MCF 10A (cell line): ENCODE measurements at places on chromosomes 1 and 21. TPM values are rescaled to one million over a fixed set of nuclear protein-coding genes. Genes with fewer than 3 reads are reported as not detected.

DNA sequence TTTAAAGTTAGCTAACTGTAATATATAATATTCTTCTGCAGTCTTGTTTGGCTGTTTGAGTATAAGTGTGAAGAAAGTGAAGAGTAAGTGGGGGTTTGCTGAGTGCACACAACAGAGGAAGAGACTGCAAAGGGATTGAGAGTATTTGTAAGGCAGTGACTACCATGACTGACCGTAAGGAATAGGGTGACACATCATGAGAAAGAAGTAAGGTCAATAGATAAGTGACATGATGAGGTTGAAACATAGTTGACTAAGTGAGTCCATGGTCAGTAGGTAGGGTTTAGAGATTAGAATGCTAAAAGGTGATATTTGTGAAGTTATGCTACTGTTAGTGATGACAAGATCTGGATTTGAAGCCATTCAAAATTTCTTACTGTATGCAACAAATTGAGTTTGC lies 27.7 kb downstream of the WARS2 start:
- peaks cover 6% of the 10 kb centered on the region for H3K36me3 ChIP-seq
- peaks cover 14% of the 10 kb centered on the region for H3K4me1 ChIP-seq
- H3K27ac ChIP-seq: no peak overlapping the region
- no peak overlapping the region for H3K4me3 ChIP-seq
- no peaks in the 10 kb centered on the region for H3K27me3 ChIP-seq

- H3K36me3 ChIP-seq: no peaks in the 10 kb centered on the region
- H3K4me3 ChIP-seq: no peak overlapping the region
- no peak overlapping the region for H3K27ac ChIP-seq
- no peaks in the 10 kb centered on the region for H3K27me3 ChIP-seq
Measured at GRCh38 chr1:44371206-44371605, 16.1 kb upstream of the ERI3 start.

DNA sequence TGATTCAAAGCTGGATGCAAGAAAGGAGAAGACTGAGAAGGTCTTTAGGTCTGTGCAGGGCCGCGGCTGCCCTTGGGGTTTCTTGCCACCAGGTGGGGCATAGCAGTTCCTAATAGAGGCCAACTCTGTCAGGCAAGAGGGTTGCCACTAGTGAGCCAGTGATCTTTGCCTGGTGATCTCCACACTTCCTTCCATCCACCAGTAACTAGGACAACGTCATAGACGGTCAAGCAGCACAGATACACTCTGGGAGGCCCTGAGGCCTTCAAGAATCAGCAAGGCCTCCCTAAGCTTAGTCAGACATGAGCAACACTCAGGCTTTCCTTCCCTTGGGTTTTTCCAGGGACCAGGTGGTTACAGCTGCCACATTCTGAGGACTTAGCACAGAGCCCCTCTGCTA lies 32.9 kb upstream of the ATP2B4 start:
- H3K27me3 ChIP-seq: peaks cover 11% of the 10 kb centered on the region
- no peak overlapping the region for H3K4me3 ChIP-seq
- peaks cover 10% of the 10 kb centered on the region for H3K4me1 ChIP-seq
- peak; percentile 54 for DNase-seq
- H3K27ac ChIP-seq: no peak overlapping the region
- H3K36me3 ChIP-seq: no peaks in the 10 kb centered on the region

- H3K27ac ChIP-seq: no peak overlapping the region
- peaks cover 11% of the 10 kb centered on the region for H3K4me1 ChIP-seq
- H3K4me3 ChIP-seq: no peak overlapping the region
- DNase-seq: no peak
- H3K36me3 ChIP-seq: no peaks in the 10 kb centered on the region
Measured at GRCh38 chr1:171261336-171261735, 13.0 kb downstream of the FMO1 start.

The DBT gene
- total RNA-seq: 9.1 and 11.0 TPM in 2 replicates

The KCND3 gene
- not detected in 2 replicates for total RNA-seq

The GPR52 gene
- 0.86 and 1.2 TPM in 2 replicates for total RNA-seq

The DDR2 gene
- 4.9 and 5.9 TPM in 2 replicates for total RNA-seq

GRCh38 chr1:2343023-2343935 lies 48.1 kb downstream of the MORN1 start:
- DNase-seq: no peak
- H3K27me3 ChIP-seq: peaks cover 14% of the 10 kb centered on the region
- no peak overlapping the region for H3K4me3 ChIP-seq
- H3K36me3 ChIP-seq: no peaks in the 10 kb centered on the region
- H3K27ac ChIP-seq: no peak overlapping the region

The HES5 gene
- not detected in 2 replicates for total RNA-seq

- H3K36me3 ChIP-seq: peaks cover 28% of the 10 kb centered on the region
- H3K27ac ChIP-seq: peak overlapping the region; percentile 7
- H3K4me3 ChIP-seq: no peak overlapping the region
- DNase-seq: peak; percentile 47
Measured at GRCh38 chr1:90973897-90974798, 47.7 kb downstream of the ZNF644 start.

The LAMC1 gene
- 179 and 230 TPM in 2 replicates for total RNA-seq

DNA sequence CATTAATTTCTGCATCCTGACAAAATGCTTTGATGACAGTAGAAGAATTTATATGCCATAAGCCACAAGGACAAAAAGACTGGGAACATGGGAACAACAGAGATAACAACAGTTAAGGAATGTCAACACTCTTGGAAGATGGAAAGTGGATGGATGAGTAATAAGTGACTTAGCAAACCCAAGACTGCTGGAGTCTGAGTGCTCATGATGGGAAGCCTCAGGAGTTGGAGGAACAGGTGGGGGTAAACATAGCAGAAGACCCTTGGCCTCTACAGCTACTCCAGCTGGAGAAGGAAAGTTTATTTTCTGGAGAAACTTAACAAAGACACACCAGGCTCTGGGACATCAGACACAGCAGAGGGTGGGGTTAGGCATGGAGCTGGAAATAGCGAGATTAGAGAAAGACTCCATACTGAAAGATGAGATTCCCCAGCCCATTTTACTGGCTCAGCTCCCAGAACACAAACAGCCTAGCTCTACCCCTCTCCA lies 13.6 kb downstream of the G0S2 start:
- H3K4me3 ChIP-seq: no peak overlapping the region
- H3K27me3 ChIP-seq: peaks cover 7% of the 10 kb centered on the region
- peaks cover 43% of the 10 kb centered on the region for H3K4me1 ChIP-seq
- H3K27ac ChIP-seq: no peak overlapping the region
- peak; percentile 65 for DNase-seq

DNA sequence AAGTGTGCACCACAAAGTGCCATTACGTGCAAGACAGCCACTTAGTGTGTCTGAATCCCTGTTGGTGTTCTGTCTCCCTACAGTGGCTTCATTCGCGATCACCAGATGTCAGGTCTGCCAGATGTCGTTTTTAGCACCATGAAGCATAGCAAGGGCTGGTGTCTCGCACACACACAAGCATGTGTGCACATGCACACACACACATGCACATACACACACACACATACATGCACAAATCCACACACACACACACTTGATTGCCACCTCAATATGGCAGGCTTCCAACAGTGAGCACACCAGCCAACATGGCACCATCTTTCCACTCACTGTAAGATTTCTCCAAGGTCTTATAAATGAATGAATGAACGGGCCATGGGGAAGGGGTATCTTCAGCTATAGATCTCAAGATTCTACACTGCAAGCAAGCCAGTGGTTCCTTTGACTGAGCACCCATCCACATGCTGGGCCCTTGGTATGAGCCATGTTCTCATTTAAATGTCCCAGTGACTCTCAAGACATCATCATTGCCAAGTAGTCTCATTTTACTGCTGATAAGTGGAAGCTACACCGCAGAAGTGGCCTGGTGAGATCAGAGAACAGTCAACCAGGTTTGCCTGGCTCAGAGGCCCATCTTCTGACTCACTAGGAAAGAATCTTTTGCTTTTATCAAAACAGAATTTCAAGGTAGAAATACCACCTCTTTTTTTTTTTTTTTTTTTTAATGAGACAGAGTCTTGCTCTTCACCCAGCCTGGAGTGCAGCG lies 84.9 kb downstream of the SIM2 start:
- no peaks in the 10 kb centered on the region for H3K27me3 ChIP-seq
- peak overlapping the region; percentile 75 for H3K27ac ChIP-seq
- H3K4me1 ChIP-seq: peaks cover 23% of the 10 kb centered on the region
- peak; percentile 49 for DNase-seq

DNA sequence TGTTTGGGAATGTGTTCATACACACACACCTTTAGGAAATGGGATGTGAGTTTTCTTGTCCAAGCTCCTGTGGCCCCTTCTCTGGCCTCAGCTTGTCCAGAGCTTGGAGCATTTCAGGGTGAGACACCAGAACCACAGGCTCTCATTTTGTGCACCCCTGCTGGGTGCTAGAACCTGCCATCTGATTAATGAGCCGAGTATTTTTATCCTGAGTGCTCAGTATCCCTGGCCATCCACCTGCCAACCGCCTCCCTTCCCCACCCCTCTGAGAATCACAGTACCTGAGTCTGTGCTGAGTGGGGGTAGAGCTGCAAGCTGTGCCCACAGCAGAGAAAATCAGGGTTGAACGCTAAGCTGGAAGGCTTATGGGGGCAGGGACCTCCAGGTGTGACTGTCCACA lies 1.4 kb downstream of the CASQ1 start:
- H3K4me1 ChIP-seq: no peaks in the 10 kb centered on the region
- H3K4me3 ChIP-seq: no peak overlapping the region
- H3K27me3 ChIP-seq: peaks cover 3% of the 10 kb centered on the region
- DNase-seq: no peak

The CFHR1 gene
- not detected in 2 replicates for total RNA-seq

The KRTAP19-3 gene
- total RNA-seq: not detected in 2 replicates

GRCh38 chr1:100530880-100531487 lies 7.0 kb upstream of the GPR88 start:
- H3K27ac ChIP-seq: no peak overlapping the region
- H3K27me3 ChIP-seq: peaks cover 17% of the 10 kb centered on the region
- H3K4me1 ChIP-seq: no peaks in the 10 kb centered on the region

The OR6K3 gene
- not detected in 2 replicates for total RNA-seq

- H3K27ac ChIP-seq: no peak overlapping the region
- no peak for DNase-seq
- H3K4me1 ChIP-seq: peaks cover 6% of the 10 kb centered on the region
Measured at GRCh38 chr21:36166705-36167104, 10.1 kb downstream of the DOP1B start.

The IFI44L gene
- 8.0 and 11.9 TPM in 2 replicates for total RNA-seq

GRCh38 chr1:89332461-89332860 lies 31.4 kb upstream of the GBP6 start:
- H3K36me3 ChIP-seq: no peaks in the 10 kb centered on the region
- H3K27ac ChIP-seq: no peak overlapping the region
- H3K4me3 ChIP-seq: no peak overlapping the region
- H3K4me1 ChIP-seq: no peaks in the 10 kb centered on the region
- H3K27me3 ChIP-seq: no peaks in the 10 kb centered on the region

The SPRR2F gene
- total RNA-seq: not detected in 2 replicates

- H3K27me3 ChIP-seq: no peaks in the 10 kb centered on the region
- DNase-seq: no peak
- no peaks in the 10 kb centered on the region for H3K4me1 ChIP-seq
- H3K27ac ChIP-seq: no peak overlapping the region
- H3K36me3 ChIP-seq: no peaks in the 10 kb centered on the region
Measured at GRCh38 chr1:38915352-38915948, 26.2 kb downstream of the RHBDL2 start.

The FALEC gene
- not detected in 2 replicates for total RNA-seq
